ENCODE measurements at places on chromosomes 13 and 19. TPM values are rescaled to one million over a fixed set of nuclear protein-coding genes. Genes with fewer than 3 reads are reported as not detected.

The CCNA1 gene
- total RNA-seq: not detected

The ZNF20 gene
- 1.8 TPM for total RNA-seq

The PSG6 gene
- total RNA-seq: not detected

The HIF3A gene
- 0.47 TPM for total RNA-seq

The TNFSF9 gene
- total RNA-seq: not detected

The ZNF525 gene
- total RNA-seq: 1.8 TPM

The EBI3 gene
- 1.5 TPM for total RNA-seq

The ZNF613 gene
- 0.87 TPM for total RNA-seq

The AKAP11 gene
- 10.6 TPM for total RNA-seq

The APOC4 gene
- 462 TPM for total RNA-seq

The ATP8B3 gene
- 0.86 TPM for total RNA-seq

The ZNF93 gene
- 1.6 TPM for total RNA-seq

- DNase-seq: peak; percentile 37
Observed at GRCh38 chr13:33918199-33918932, 100.4 kb downstream of the RFC3 start.

DNA sequence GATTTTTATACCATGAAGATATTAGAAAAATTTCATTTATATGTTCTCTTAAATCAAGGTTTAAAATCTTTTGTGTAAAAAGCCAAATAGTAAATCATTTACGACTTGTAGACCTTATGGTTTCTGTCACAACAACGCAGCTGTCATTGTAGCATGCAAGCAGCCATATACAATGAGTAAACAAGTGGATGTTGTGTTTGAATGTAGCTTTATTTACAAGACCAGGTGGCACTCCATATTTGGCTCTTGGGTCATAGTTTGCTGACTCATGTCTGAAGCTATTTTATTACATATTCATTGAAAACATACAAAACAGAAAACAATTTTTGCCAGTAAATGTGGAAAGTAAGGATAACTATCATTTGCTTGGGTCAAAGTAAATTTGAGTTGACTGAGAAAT lies 930.8 kb downstream of the SLITRK5 start:
- no peak for DNase-seq

- DNase-seq: no peak
Observed at GRCh38 chr19:43586346-43586745, 9.6 kb downstream of the IRGQ start.

DNA sequence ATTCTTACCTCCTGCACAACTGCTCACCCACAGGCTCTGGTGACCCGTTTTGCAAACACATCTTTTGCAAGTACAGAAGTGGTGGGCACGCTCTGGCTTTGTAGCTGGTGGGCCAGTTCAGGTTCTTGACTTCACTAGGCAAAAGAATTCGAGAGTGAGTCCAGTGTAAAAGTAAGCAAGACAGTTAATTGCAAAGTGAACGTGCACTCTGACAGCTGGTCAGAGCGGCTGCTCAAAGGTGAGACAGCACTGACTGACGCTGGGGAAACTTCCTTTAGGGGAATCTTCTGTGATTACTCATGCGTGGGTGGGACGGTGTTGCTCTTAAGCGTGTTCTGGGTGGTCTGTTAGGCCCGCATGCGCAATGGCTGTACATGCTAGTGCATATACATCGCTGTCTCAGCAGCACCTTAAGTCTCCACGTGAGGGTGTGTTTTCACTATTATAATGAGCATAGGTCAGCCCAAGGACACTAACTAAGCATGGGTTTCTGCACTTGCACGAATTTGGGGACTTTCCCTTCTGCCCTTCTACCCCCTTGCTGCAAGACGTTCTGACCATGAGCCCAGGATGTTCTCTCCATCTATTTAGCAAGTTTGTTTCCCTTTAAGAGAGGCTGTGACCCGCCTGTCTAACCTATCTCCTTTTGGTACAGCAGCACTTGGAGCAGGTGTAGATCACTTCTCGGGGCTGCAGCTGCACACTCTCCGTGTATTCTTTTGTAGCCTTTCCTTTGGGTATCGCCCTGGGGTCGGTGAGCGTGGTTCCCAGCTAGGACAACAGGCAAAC lies 30.2 kb upstream of the CD33 start:
- DNase-seq: no peak

GRCh38 chr13:73767747-73768315 lies 366.4 kb downstream of the KLF12 start:
- DNase-seq: no peak

GRCh38 chr19:50793558-50794065 lies 3.4 kb downstream of the ACP4 start:
- DNase-seq: no peak

DNA sequence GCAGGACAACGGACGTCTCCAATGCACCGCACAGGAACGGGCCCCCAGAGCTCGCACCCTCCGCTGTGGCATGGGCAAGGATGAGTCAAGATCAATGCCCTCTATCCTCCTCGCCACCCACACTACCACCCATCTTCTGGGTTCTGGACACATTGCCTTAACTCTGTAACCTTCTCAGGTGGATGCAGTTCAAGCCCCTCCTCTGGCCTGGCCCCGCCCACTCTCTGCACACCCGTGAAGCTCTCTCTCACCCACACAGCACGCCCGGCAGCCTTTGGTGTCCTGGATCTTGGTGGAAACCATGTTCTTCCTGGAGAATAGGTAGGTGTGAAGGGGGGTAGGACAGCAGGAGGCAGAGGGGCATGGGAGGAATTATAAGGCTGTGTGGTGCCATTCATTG lies 20.7 kb downstream of the MAP4K1 start:
- no peak for DNase-seq

DNA sequence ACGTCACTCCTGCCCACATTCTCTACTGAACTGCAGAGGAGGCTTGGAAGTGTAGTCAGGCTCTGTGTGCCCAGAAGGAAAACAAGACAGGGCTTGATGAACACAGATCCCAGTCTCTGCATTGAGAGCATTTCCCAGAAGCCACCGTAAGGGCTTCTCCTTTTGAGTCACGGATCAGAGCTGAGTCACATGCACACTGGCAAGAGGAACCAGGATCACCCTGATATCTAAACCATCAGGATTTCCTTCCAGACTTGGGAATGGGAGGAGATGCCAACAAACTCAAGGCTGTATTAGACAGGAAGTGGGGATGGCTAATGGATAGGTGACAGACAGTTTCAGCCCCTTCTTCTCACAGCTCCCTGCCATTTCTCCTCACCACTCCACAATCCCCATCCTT lies 17.7 kb upstream of the FBXO17 start:
- no peak for DNase-seq

GRCh38 chr13:96700657-96701056 lies 293.6 kb downstream of the OXGR1 start:
- no peak for DNase-seq

DNA sequence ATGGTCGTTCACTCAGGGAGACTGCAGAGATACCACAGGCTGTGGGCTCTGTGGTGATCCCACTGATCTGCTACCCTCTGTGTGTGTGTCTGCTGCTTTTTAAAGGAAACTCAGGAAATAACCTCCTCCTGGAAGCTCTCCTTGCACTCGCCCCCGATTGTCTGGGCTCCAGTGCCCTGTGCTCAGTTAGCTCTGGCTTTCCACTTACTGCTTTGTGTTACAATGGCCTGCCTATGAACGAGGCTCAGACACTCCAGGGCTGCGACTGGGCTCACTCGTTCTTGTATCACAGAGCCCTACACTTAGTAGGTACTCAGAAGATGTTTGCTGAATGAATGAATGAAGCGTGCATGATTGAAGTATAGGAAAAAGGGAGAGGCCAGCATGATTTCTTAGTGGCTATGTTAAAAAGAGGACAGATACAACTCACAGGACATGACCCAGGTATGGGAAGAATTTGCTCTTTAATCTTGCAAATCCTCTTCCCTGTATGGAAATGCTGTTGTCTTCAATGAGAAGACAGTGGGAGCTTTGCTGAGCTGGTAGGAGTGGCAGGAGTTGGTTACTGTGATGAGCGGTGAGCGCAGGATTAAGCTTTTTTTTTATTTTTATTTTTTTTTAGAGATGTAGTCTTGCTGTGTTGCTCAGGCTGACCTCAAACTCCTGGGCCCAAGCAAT lies 26.4 kb downstream of the B3GLCT start:
- DNase-seq: no peak

- no peak for DNase-seq
Observed at GRCh38 chr13:98875146-98875729, 102.6 kb downstream of the DOCK9 start.

DNA sequence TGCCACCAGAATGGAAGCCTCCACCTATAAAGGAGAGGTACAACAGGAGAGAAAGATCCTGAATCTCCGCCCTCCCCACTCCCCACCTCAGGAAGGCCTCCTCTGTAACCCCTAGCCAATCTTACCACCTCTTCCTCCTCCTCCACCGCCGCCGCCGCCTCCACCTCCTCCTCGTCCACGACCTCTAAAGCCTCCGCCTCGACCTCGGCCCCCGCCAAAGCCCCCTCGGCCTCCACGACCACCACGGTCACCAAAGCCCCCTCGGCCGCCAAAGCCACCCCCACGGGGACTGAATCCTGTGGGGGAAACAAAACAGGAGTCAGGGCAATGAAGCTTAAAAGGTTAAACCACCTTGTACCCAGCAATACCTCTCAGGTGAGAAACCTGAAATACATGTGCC lies 5.7 kb downstream of the FBL start:
- DNase-seq: no peak

DNA sequence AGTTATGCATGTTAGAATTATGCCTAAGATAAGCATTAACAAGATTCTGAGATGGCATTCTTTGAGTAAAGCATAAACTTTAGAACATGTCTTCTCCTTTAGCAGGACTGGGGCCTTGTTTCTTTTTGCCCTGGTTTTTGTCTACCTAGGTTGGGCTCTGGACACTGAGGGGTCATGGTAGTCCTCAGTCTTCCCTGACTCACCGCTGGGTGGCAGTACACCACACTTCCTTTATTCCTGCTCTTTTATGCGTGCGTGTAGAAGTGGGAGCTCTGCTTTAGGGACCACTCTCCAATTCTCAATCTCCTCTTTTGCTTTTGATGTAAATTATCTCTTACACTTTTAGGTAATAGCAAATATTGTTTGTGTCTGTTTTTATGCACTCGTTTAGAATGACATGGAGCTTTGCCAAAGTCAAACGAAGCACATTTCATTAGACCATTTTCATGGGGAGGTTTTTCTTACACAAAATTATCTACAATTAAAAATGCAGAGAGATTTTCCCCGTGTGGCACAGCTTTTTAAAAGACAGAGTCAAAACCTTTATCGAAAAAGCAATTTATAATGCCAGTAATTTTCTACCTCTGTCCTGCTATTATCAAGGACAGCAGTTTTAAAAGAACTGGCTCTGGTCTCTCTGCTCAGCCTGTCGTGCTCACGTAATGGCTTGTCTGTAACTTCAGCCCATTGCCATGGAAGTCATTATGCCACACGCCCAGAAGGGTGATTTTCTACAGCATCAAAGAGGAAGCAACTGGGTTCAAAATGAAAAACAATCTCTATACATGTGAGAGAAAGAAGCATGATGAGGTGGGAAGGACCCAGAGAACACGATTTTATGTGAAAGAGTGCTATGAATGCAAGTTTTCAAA lies 413.9 kb downstream of the COG6 start:
- DNase-seq: peak; percentile 67

GRCh38 chr19:13830741-13831536 lies 35.7 kb downstream of the ZSWIM4 start:
- no peak for DNase-seq

- DNase-seq: no peak
Observed at GRCh38 chr13:18946738-18947137, 234.9 kb downstream of the TUBA3C start.

DNA sequence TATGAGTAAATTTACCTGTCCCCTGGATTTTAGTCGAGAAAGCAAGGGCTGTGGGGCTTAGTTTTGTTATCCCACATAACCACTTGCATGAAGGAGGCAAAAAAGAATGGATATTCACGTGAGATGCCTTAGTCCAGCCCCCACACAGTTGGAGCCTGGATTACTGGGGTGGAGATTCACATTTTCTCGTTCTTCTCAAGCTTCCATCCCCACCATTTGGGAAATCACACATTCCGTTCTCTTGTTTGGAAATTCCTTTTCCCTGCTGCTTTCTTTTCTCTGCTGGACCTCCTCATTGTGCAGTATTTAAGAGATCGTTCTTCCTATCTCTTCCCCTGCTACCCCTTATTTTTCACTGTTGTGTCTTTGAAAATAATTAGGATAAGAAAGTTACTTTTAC lies 45.1 kb upstream of the FARP1 start:
- DNase-seq: no peak

GRCh38 chr13:30832845-30833332 lies 73.2 kb upstream of the MEDAG start:
- no peak for DNase-seq

GRCh38 chr13:37450276-37450675 lies 148.3 kb downstream of the POSTN start:
- DNase-seq: no peak

- DNase-seq: peak; percentile 88
Observed at GRCh38 chr19:33778089-33778791, 18.4 kb upstream of the KCTD15 start.

DNA sequence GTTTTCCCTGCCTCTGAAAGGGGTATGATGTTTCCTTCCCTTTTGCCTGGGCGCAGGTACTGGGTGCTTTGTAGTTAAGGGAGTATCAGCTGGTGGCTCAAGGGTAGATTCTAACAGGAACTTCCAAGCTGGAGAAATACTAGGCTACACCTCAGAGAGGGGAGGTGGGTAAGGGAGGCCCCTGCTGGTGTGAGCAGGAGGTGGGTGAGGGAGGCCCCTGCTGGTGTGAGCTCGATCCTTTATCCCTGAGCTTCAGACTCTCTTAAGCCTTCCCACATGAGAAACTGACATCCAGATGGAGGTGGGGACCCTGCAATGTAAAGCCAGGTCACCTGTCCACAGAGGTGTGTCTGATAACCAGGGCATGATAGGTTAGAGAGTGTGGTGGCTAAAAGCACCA lies 32.1 kb downstream of the CYP2B6 start:
- no peak for DNase-seq

DNA sequence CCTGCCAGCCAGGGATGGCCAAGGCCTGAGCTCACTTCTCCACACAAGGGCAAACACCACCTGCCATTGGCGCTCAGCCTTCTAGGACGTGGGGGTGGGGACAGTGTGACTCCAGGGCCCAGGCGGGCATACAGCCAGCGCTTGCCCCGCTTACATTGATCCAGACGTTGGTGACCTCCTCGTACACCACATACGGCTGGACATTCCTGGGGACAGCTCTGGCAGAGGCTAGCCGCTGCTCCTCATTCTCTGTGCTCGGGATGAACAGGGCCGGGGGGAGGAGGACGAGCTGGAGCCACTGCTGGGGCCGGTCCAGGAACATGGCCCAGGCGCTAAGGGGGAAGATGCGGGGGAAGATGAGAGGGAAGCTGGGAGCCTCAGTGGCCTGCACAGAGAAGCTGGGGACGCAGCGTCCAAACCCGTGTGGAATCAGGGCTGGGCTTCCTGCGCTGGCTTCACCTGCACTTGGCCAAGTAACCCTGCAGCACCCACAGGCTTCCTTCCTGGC lies 25.1 kb upstream of the MYDGF start:
- DNase-seq: peak; percentile 90

GRCh38 chr13:106599875-106600797 lies 32.2 kb upstream of the ARGLU1 start:
- DNase-seq: no peak

DNA sequence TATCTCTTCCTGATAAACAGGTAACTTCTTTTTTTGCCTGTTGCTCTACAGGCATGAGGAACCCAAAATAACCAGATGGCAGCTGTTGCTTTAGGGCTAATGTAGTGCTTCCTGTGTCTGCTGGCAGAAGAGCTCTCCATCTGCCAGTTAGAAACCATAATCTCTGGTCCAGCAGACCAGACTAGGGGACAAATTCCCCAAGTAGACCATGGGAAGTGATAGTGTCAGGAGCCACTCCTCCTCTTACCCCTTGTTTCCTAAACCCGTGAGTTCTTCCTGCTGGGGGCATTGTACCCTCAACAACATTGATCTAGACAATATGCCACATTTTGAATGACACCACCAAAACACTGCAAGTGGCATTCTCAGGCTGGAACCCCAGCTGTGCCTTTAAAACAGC lies 135.9 kb downstream of the DLEU7 start:
- DNase-seq: no peak

Measured in right lobe of liver (tissue), 6 donors.